Heart left ventricle (tissue), 16 donors: ENCODE measurements at places on chromosomes 2 and 18.
A peak's percentile ranks its signal among the peaks of the same experiment; 100 is the strongest.

DNA sequence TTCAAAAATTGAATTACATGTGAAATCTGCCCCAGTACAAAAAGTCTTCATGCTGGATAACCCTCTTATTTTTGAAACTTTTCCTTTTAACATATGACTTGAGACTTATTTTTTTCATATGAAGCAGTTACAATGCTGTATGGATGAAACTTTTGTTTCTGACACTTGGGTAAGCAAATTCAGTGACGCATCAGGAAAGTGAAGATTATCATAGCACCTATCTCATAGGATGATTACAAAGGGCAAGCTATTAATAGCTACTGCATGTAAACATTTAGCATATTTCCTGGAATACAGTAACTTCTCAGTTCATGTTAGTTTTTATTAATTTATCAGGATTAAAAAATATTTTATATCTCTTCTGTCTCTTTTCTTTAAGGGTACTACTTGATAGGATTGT is 1109.2 kb downstream of the LRP1B start:
- no peak for DNase-seq

- no peak for DNase-seq
These were observed 7.8 kb upstream of the PRKAG3 start for GRCh38 chr2:218839430-218839829.

DNA sequence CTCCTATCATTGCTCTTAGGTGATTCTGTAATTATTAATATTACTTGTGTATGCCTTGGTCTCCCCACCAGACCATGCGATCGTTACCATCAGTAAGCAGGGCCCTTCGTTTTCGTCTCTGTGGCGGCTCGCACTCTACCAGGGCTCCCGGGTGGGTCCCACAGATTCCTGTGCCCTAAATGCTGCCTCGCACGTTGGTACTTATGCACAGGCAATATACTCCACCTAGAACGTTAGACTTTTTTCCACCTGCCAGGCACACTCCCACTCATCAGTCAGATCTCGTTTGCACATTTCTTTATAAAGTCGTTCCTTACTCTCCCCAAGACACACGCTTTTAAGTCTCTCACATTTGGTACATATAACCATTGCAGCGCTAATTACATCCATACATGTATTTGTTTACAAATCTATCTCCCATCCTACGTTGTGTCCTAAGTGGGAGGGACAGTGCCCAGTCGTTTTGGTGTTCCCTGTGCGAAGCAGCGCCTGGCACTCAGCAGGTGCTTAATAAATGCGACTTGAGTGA is 901 bp downstream of the FEZ2 start:
- no peak for DNase-seq

DNA sequence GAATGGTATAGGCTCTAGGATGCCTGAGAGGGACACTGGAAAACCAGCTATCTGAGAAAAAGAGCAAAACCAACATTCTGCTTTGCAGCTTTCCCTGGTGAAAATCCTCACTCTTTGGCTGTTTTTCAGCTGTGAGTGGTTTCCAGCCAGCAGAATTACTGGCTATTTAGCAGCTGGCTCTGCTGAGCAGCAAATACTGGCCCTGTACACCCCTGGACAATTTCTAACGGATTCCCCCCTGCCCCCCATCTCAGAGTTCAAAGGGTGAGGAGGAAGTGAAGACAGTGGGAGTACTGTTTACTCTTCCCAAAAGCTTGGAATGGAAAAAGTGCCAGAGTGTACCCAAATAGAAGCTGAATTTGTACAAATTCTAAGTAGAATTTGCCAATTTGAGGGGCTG is 26.1 kb upstream of the IMP4 start:
- DNase-seq, result no peak

- DNase-seq, result no peak
These were observed 171.0 kb upstream of the HS6ST1 start for GRCh38 chr2:128489526-128490273.

DNA sequence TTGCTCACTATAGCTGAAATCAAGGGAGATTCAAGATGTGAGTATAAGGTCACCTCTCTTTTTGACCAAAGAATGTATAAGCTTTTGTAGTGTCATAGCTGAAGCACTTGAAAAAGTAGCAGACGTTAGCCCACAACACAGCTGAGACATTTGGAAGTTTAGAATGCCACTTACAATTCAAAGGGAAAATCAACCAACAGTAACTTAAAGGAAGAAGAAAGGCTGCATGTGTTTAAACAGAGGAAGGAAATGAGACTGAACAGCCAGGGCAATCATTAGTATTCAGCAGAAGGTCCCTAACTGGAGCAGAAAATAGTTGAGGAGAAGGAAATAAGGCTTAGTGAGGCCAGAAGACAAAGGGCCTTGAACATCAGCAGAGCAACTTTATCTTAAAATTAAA is 23.5 kb upstream of the SCG2 start:
- DNase-seq, result no peak

DNA sequence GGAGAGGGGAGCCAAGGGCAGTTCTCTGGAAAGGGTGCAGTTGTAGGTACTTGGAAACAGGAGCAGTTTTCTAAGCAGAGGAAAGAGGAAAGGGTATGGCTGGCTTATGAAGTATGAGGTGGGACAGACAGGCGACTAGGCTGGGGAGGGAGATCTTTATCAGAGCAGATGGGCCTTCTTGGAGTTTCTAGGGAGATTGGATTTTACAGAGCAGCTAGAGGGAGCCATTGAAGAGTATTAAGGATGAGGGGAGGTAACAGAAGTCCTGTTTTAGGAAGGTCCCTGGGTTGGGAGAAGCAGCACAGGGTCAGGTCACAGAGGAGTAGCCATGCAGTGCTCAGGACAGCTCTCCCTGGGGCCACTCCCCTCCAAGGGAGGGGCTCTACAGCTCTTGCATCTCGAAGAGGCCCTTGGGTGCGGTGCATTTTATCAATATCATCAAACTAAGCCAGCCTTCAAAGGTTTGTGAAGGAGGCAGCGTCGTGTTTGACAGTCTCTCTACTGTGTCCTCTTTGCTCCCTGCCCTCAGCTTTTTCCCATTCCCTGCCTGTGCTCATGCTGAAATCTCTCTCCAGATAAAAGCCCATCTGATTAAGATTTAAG is 154.3 kb downstream of the SETBP1 start:
- DNase-seq, result no peak

DNA sequence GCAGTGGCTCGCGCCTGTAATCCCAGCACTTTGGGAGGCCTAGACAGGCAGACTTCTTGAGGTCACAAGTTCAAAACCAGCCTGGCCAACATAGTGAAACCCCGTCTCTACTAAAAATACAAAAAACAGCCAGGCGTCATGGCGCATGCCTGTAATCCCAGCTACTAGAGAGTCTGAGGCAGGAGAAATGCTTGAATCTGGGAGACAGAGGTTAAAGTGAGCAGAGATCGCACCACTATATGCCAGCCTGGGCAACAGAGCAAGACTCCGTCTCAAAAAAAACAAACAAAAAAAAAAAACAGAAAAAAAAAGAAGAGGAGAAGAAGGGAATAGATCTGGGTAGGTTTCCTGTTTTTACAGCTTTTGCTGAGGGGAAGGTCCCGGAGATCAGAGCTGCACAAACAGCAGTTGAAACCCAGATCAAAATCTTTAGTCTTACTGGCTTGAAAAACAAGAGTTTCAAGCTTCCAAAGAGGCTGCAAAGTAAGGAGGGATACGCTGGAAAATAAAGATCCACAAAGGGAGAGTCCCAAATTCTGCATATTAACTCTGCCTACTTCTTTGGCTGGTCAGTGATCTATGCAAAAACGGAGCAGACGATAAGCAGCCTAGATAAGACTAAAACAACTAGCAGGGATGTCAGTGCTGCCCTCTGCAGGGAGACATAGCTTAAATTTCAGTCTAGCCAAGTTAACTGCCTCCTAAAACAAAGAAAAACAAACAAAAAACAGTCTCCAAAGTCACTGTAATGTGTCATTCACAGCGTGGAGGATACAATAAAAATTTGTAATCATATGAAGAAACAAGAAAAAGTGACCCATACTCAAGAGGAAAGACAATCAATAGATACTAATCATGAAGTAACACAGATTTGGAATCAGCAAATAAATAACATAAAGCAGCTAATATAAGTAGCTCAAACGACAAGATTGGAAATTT is 74.1 kb downstream of the TLK1 start:
- DNase-seq, result peak; percentile 27

- DNase-seq, result no peak
These were observed 18.4 kb upstream of the DSC2 start for GRCh38 chr18:31120594-31120993.

DNA sequence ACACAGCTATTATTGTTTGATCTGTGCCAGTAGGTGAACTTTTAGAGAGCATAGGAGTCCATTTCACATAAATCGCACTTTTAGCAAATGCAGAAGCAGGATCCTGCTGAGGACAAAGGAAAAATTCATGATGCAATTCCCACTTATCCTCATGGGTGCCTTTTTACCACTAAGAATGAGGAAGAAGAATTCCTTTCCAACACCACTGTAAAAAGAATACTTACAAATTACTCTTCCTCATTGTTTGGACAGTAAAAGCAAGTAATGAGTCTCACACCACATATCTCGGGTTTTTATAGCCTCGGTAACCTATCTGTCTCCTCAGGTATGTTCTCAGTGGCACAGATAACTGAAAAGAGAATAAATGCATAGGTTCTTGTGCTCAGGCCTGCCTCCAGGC is 238.5 kb downstream of the MTX2 start:
- no peak for DNase-seq

DNA sequence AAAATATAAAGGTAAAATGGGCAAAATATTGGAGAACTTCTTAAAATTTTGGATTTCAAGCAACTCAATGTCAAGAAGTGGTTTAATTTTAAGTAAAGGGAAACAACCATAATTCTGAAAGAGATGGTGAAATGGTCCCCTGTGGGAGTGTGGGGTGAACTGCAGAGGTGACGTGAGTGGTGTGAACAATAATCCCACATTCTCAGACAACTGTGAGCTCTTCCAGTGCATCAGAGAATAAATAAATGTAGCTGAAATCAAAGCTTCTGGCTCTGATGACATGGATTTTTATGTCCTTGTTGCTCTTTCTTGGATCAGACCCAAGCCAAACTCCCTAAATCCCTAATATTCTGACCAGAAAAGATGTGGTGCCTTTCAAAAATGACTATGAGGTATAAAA is 672.7 kb downstream of the ZEB2 start:
- no peak for DNase-seq

DNA sequence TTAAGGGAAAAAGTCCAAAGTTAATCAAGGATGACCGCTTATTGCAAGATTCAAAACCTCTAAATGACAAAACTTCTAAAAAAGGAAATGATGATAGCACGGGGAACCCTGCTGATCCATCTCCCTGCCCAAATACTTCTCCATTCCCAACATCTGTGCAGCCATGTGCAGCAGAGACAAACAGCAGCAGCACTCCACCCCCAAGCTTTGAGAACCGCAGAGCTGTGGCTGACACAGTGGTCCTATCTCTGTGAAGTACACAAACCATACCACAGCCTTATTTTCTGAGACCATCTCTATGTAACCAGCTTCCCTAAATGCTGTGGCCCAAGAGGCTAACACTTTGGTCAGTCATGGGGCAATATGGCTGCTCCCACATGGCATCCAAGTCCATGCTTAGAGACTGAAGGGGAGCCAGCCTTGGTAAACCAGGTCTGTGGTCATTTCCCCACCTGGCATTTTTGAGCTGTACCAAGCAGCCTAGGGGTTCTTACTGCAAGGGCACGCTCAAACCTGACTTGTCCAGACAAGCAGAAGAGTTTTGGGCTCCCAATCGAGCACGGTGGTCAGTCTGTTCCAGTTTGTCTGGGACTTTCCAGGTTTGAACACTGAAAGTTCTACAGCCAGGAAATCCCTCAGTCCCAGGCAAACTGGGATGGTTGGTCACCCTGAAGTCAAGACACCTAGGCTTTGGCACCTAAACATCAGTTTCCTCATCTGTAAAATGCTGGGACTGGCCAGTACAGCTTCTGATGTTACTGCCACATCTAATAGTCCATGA is 17.1 kb upstream of the NFE2L2 start:
- peak; percentile 39 for DNase-seq

DNA sequence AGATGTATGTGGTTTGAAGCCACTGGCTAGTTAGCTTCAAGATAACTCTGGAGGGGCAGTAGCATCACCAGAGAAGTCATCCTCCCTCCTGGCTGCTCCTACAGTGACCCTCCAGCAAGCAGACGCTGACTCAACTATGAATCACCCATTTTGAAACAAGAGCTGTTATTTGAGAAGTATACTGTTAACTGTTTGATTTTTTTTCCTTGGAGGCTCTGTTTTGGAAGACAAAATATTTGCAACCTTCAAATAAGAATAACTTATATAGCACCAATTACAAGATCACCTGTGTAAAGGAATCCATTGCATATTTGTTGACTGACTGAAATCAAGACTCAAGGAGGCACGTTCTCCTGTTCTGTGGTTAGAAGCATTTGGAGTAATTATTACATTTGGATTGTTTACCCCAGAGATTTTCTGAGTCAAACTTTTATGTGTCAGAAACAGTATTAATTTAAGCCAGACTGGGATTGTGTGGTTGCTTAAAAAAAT is 313.8 kb downstream of the MTX2 start:
- peak; percentile 10 for DNase-seq

DNA sequence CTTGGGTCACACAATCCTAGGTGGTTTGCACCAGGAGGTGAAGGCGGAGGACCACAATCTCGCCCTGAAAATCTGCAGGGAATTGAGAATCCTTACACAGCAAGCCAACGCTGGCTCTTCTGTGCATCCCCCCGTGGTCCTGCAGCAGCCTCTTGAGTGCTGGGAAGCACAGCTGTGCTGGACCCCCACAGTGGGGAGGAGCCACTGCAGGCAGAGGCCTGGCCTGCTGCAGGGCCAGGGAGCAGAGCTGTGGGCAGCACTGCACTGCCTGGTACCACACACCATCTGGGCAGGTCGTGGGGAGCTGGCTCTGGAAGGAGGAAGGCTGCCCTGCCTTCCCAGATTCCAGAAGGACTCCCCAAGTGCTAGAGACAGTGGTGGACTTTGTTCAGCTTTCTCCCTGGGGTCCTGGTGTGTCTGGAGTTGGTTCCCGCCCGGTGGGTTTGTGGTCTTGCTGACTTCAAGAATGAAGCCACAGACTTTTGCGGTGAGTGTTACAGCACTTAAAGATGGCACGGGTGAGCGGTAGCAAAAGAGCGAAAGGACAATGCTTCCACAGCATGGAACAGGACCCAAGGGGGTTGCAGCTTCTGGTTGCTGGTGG is 106.3 kb downstream of the FAM168B start:
- no peak for DNase-seq

- DNase-seq, result no peak
These were observed 106.1 kb downstream of the TXNL1 start for GRCh38 chr18:56532176-56532840.

DNA sequence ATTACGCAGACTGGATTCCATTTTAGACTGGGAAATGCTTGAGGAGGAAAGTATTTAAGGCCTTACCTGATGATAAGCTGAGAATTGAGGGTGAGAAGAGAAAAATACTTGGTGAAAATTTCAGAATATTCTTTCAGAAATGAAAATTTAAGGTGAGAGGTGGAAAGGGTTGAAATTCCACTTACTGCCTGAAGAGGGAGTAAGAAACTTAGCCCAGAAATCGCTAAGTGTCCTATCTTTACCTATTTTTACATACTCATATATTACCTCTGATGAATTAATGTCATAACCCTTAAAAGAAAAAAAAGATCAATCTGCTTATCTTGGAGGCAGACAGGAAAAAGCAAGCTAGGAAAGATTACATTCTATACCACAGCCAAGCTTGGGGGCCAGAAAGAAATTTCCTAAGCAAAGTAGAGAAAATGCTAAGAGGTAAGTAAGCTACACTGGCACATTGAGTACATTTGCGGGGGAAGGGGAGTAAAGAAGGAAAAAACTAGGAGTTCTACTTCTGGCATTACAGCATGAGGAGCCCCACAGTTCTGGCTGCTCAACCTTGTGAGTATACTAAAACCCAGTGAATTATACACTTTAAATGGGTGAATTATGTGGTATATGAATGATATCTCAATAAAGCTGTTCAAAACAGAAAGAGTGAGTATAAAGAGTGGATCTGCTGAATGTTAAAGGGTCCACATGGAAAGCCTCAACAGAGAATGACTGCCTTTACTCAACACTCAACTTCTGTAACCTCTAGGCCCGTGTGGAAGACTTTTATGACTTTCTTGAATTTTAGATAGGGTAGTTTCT is 33.8 kb downstream of the SMC6 start:
- no peak for DNase-seq
